ENCODE measurements at places on chromosomes 12 and 14.
A peak's percentile ranks its signal among the peaks of the same experiment; 100 is the strongest.

DNA sequence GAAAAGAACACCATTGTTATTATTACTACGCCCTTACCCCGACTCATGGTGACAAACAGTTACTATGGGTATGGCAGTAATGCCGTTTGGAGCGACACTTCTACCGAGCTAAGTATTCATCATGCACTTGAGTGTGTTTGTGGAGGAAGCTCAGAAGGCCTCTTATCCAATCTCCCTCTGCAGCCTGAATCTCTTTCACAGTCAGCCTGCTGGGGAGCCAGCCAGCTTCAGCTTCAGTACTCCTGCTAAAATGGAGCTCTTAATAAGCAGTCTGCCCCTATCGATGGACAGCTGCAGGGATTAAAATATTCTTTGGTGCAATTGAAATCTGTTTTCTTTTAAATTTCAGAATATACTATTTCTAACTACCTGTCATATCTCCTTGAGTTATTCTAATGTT, 24.7 kb upstream of the ATP5MC2 start:
- DNase-seq: no peak

DNA sequence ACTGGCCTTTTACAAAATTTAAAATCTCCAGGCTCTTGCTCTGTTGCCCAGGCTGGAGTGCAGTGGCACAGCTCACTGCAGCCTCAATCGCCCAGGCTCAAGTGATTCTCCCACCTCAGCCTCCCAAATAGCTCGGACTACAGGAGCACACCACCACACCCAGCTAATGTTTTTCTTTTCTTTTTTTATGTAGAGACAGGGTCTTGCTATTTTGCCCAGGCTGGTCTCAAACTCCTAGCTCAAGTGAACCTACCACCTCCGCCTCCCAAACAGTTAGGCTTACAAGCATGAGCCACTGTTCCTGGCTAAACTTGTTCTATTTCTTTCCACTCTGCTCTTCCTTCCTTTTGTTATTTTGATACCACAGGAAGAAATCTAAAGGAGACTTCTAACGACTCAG, 15.2 kb downstream of the SYNJ2BP start:
- DNase-seq: no peak

DNA sequence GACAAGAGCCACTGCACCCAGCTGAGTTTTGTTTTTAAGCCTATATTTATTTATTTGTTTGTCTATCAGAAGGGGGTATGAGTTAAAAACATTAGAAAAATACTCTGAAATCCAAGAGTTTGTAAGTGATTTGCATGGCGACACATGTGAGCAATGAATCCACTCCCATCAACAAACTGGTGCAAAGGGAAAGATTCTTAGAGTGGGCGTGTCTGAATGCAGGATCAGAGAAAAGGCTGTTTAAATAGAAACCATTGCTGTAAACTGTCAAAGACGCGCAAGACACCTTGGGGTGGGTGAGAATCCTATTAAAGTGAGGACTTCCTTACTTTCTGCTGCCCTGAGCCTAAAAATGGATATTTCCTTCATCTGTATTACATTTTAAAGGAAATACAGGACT, 51.9 kb downstream of the ZFYVE26 start:
- no peak for DNase-seq

GRCh38 chr12:94954029-94954685, 49.3 kb downstream of the NDUFA12 start:
- no peak for DNase-seq

GRCh38 chr12:93870020-93870795, 193.0 kb downstream of the CRADD start:
- DNase-seq: no peak

DNA sequence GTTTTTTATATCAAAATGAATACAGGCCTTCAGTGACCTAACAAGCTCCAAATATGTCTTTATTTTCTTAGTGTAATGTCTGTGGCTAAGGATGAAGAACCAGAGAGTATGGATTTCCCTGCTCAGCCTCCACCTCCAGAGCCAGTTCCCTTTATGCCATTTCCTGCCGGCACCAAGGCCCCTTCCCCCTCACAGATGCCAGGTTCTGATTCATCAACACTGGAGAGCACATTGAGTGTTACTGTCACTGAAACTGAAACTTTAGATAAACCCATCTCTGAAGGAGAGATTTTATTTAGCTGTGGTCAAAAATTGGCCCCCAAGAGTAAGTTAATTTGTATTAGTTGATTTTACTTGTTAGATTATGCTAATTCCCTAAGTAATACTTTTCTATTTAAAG, 61.0 kb downstream of the KIAA0586 start:
- DNase-seq: no peak

DNA sequence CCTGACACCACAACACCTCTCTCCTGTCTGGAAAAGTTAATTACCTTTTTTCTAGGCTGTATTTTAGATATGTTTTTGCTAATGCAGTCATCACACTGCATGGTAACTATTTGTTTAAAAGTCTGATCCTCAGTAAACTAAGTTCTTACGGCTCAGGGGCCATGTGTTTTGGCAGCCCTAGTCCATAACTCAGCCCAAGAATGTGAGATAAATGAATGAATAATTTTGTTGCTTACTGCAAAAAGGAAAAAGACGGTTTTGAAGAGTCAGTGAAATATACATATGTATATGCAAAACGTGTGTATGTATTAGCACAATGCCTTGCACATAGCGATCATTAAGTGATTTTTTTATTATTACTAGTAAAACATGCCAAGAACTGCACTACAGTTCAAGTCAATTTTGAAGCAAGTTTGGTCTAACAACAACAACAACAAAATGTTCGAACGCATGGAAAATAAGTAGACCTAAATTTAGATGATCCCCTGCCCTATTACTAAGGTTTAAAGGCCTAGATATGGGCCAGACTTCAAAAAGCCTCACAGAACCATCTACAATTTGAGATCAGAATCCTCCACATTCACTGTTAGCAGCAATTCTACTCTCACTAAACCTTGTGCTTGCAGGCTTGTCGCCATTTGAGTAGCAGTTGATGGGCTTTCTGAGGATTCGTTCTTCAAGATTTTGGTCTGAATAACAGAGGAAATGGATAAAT, 140.0 kb downstream of the NDUFA12 start:
- DNase-seq: no peak

DNA sequence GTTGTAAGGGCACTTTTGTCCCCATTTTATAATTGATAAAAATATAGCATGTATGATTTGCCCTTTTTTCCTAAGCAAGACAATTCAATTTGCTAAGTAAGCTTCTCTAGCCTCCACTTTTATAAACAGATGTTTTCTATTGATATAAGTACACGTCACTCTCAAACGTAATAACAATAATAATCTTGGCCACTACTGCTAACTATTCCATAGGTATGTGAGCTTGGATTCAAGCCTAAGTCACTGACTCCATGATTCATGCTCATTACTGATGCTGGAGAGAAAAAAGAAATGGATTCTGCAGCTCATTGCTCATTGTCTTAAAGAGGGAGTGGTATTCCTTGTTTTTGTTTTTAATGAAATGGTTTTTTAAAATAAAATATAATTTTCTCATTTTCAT, 661.0 kb downstream of the GALC start:
- DNase-seq: no peak

- no peak for DNase-seq
Measured at GRCh38 chr12:75937486-75937885, 94.1 kb downstream of the PHLDA1 start.

DNA sequence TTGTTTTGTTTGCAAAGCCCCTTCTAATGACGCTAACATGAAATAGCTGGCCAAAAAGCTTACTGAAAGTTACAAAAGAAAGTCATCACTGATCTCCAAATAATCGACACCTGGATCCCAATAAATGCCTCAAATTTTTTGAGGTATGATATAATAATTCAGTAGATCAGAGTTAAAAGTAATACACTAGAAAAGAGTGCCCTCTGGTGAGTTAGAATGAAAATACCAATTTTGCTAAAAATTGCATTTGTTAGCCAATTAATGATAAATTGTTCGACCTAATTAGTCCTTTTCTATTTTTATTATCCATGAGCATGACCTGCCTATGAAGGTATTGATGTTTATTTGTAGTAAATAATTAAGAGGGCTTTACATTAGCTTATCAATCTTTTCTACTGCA, 78.6 kb downstream of the CEP128 start:
- no peak for DNase-seq

- no peak for DNase-seq
Measured at GRCh38 chr12:97063292-97063935, 156.4 kb downstream of the NEDD1 start.

GRCh38 chr14:72679141-72679535, 214.8 kb downstream of the DPF3 start:
- no peak for DNase-seq

DNA sequence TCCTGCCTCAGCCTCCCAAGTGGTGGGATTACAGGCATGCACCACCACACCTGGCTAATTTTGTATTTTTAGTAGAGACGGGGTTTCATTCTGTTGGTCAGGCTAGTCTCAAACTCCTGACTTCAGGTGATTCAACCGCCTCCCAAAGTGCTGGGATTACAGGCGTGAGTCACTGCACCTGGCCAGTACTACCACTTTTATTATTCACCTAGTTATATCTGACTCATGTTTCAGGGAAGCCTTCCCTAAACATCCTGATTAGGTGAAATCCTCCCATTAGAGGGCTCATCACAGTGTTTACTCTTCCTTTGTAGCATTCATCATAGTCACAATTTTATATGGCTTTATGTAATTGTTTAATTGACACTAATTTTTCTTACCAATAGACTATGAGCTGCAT, 295.3 kb upstream of the SOX5 start:
- no peak for DNase-seq

DNA sequence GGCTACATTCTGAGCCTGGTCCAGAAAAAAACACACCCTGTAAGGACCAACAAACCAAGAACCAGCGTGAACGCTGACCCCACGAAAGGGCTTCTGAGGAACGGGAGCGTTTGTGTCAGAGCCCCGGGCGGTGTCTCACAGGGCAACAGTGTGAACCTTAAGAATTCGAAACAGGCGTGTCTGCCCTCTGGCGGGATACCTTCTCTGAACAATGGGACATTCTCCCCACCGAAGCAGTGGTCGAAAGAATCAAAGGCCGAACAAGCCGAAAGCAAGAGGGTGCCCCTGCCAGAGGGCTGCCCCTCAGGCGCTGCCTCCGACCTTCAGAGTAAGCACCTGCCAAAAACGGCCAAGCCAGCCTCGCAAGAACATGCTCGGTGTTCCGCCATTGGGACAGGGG, 7.9 kb downstream of the DACT1 start:
- no peak for DNase-seq

DNA sequence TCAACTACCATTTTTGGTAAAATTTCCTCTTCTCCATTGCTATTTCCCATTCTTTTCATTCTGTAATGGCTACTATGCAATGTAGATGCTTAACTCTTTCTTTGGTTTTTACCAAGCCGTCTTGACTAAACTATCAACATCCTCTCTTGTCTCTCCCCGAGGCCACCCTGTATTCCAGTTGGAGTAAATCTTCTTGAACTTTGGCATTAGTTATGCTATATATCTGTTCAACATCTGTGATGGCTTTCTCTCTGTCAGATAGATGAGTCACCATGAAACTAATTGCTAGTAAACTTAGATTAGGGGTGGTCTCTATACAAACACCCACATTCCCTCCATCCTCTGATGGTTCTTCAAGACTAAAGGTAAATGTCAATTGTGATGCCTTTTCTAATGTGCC, 63.4 kb downstream of the LMO3 start:
- no peak for DNase-seq

- no peak for DNase-seq
Measured at GRCh38 chr14:76034566-76034965, 49.0 kb downstream of the IFT43 start.

- DNase-seq: no peak
Measured at GRCh38 chr14:102731101-102731870, 46.0 kb upstream of the TRAF3 start.

DNA sequence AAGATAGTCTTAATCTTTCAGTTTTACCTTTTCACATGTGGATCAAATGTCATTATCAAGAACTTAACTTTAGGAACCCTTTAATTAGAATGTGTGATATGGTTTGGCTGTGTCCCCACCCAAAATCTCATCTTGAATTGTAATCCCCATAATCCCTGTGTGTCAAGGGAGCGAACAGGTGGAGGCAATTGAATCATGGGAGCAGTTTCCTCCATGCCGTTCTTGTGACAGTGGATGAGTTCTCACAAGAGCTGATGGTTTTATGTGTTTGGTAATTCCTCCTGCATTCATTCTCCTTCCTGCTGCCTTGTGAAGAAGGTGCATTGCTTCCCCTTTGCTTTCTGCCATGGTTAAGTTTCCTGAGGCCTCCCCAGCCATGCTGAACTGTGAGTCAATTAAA, 160.6 kb downstream of the MON2 start:
- no peak for DNase-seq

DNA sequence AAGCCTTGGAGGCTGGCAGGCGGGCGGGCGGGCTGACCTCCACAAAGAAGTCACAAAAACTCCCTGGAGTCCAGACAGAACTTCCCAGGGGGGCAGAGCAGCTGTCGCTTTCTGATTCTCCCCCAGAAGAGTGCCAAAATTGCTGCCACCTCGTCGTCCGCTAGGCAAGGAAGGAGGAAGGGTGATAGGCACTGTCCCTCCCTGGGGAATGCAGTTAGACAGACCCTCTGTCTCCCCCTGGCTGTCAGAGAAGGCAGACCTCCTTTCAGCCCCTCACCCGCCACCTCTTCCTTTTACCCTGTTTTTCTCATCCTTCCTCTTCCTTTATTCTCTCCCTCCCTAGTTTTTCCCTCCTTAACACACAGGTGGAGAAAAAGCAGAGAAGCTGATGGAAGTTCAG, 18.7 kb downstream of the GRIN2B start:
- peak; percentile 1 for DNase-seq

GRCh38 chr14:20679907-20680306, 4.5 kb upstream of the RNASE4 start:
- no peak for DNase-seq

- no peak for DNase-seq
Measured at GRCh38 chr14:92759679-92760523, 11.5 kb upstream of the LGMN start.

GRCh38 chr14:59238216-59238615, 49.7 kb downstream of the DAAM1 start:
- DNase-seq: no peak

GRCh38 chr12:101931498-101932326, 54.3 kb downstream of the DRAM1 start:
- no peak for DNase-seq

- no peak for DNase-seq
Measured at GRCh38 chr14:68680541-68681051, 112.3 kb downstream of the ZFP36L1 start.

- no peak for DNase-seq
Measured at GRCh38 chr14:33342299-33342974, 403.8 kb downstream of the NPAS3 start.

DNA sequence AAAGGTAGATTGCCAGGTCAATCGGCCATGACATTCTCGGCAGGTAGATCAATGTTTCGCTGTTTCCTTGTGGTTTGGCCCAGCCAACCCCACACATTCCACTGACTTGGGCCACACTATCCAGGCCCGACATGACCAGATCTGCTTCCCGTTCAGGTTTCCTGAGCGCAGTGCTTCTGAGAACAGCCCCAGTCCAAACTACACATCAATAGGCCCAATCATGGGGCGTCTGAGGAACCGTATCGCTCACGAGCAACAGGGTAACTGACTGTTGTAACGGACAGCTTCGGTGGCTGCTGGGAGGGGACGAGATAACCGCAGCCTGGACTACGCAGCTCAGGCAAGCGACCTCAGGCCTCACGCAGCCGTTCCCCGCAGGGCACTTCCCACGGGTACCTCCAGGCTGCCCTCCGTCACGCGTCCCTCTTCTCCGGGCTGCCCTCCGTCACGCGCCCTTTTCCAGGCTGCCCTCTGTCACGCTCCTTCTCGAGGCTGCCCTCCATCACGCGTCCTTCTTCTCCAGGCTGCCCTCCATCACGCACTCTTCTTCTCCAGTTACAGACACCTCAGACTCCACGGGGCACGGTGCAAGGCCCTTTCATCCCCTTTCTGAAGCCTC, 14.7 kb downstream of the ZNF605 start:
- DNase-seq: no peak

- DNase-seq: no peak
Measured at GRCh38 chr12:14956024-14956891, 5.1 kb downstream of the ARHGDIB start.

Measured in NCI-H2171 (cell line).